Activated T-cell treated with anti-CD3 and anti-CD28 coated beads, Interleukin-2, amount 50 U/mL, for 4 hours (primary cell): ENCODE measurements at places on chromosomes 3 and 15. TPM values are rescaled to one million over a fixed set of nuclear protein-coding genes. Genes with fewer than 3 reads are reported as not detected.

DNA sequence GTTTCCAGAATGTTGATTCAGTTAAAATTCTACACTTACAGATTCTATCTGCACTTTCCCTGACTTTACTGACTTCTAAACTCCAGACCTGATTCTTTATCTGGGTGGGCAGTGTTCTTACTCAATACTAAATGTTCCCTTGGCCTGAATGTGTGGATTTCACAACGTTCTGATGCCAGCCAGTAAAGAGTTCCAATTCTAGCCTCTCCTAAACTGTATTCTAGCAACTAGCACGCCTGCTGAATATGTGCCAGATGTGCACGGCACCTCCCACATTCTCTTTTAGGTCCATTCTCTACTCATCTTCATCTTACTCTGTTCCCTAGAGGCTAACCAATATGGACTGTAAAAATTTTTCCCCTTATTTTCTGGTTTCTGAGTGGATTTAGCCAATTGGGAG, 479.5 kb upstream of the AGTR1 start:
- no peak for DNase-seq

DNA sequence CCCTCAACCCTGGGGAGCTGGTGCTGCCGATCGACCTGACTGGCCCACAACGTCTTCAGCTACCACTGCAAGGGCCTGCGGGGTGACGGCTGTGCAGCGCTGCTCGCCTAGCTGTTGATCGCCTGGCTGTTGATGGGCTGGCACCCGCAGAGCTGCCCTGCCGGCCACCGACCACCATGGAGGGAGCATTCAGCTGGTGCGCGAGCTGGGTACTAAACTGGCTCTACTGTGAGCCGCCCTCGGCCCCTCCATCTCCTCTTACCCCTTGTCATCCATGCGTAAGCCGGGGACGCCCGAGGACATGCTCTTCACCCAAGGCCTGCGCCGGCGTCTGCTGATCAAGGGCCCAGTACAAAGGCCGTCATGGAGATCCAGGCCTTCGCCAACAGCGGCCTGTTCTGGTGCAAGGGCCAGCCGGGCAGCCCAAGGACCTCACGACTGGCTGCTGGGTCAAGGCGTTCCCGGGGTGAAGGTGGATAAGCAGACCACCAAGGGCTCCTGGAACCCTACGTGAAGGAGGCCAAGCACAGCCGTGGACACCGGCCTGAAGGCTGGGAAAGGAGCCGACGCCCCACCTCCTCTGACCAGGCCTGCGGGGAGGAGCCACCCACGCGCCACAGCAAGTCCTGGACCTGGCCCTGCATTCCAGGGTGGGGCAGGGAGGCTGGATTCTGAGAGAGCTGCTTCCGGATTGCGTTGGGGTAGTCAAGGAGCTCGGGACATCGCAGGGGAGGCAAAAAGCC, 46.9 kb downstream of the SFMBT1 start:
- DNase-seq, result no peak

GRCh38 chr3:4977001-4977852, 2.0 kb upstream of the BHLHE40 start:
- DNase-seq, result peak; percentile 42

DNA sequence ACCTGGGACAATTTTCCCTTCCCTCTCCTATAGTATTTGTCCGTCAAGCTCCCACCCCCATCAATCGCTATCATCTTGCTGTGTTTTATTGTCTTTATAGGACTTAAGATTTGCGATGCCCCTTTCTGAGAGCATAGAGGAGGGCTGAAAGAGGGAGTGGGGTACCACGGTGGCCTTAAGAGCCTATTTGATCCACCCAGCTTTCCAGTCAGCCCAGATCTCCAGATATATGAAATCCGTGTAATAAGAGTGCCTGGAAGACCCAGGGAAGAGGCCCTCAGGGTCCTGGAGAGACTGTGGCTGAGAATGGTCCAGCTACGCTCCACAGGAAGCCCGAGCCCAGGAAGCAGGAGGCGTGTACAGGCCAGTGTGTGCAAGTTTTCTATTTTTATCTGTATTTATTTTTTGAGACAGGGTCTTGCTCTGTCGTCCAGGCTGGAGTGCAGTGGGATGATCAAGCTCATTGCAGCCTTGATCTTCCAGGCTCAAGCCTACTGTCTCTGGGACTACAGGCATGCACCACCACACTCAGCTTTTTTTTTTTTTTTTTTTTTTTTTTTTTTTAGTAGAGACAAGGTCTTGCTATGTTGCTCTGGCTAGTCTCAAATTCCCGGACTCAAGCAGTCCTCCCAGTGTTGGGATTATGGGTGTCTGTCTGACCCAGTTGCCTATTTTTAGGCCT, 964 bp upstream of the NCKIPSD start:
- no peak for DNase-seq

GRCh38 chr3:120382941-120383447, 33.8 kb upstream of the LRRC58 start:
- DNase-seq, result no peak

DNA sequence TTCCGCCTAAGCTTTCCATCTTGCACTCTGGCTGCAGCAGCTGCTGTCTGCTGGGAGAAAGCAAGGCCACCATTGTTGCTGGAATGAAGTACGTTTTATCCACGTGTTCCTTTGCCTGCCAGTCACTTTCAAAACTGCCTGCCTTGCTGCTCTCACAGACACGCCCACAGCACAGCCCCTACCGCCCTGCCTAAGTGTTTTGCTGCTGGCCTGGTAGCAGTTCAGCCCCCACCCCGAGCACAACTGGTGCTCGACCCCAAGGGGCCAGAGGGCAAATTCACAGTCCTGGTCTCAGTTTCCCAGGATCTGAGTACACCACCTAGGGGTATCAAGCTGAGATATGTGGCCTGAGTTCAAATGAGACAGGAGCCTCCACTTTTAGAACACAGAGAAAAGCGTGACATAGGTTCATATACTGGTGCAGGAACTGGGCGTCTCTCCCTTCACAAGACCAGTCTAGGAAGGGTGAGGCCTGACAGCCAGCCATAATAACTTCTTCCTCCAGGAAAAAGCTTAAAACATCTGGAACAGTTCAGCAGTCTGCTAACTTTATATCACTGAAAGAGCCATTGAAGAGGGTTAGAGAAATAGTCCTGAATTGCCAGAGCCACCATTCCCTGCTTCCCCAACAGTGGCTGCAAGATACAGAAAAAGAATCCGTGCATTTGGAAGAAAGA, 1012.3 kb downstream of the ZPLD1 start:
- DNase-seq, result no peak

GRCh38 chr15:85681386-85681785, 113.3 kb downstream of the KLHL25 start:
- DNase-seq, result no peak

GRCh38 chr3:179642871-179643270, 10.0 kb upstream of the USP13 start:
- DNase-seq, result no peak

GRCh38 chr3:64815195-64815631, 127.4 kb upstream of the ADAMTS9 start:
- DNase-seq, result no peak

GRCh38 chr3:86960550-86960949, 30.4 kb downstream of the VGLL3 start:
- DNase-seq, result no peak

- no peak for DNase-seq
These were observed 153.7 kb upstream of the KCNMB2 start for GRCh38 chr3:178382449-178383061.

DNA sequence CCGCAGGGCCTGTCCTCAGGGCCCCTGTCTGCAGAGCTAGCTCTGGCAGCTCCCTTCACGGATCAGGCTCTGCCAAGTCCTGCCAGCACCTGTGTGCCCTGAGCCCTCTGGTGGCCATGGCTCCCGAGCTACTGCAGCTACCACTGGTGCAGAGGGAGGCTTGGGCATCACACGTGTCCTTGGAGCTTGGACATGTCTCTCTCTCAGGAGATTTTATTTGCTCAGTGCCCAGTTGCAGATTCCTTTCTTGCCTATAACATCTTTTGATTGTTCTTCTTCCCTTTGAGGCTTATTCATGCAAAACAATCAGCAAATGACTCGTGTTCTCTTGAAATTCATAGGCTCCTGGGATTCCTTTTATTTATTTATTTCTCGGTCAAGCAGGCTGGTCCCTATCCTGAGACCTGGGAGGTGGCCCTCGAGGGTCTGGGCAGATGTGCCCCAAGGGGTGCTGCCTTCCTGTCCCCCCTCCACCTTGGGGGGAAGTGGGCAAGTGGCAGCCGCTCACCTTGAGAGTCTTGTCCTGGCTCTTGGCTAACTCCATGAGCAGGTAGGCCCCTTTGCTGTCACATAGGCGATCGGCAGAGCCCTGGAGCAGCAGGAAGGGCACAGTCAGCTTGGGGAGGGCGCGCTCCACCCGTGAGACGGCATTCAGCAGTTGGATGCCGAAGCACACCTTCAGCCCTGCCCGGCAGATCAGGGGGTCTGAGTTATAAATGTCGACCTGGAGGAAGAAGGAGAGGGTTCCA, 21.9 kb downstream of the ABTB1 start:
- DNase-seq, result peak; percentile 33

GRCh38 chr3:100708644-100708988, 678 bp upstream of the TFG start:
- no peak for DNase-seq

DNA sequence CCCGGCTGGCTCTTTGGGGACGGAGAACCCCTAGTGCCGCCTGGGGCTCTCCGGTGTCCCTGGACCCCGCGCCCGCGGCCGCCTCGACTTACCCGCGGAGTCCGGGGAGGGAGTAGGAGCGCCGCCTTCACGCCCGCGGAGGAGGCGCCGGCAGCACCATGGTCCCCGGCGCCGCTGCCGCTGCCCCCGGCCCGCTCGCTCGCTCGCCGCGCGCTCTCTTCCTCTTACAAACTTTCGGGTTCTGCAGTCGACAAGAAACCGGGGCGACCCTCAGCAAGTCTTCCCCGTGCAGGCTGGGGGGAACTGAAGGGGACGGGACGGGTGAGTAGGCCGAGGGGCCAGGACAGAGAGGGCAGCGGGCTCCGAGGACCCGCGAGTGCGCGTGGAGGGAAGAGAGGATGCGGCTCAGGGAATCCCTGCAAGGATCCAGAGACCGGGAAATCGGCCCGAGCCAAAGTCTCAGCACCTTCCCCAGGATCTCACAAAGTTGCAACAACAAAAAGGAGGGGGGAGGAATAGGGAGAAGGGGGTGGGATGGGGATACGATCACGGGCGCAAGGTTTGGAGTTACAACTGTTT, 2.0 kb downstream of the FOXP1 start:
- DNase-seq, result peak; percentile 25

GRCh38 chr3:169764312-169764881, 463 bp downstream of the TERC start:
- peak; percentile 48 for DNase-seq

DNA sequence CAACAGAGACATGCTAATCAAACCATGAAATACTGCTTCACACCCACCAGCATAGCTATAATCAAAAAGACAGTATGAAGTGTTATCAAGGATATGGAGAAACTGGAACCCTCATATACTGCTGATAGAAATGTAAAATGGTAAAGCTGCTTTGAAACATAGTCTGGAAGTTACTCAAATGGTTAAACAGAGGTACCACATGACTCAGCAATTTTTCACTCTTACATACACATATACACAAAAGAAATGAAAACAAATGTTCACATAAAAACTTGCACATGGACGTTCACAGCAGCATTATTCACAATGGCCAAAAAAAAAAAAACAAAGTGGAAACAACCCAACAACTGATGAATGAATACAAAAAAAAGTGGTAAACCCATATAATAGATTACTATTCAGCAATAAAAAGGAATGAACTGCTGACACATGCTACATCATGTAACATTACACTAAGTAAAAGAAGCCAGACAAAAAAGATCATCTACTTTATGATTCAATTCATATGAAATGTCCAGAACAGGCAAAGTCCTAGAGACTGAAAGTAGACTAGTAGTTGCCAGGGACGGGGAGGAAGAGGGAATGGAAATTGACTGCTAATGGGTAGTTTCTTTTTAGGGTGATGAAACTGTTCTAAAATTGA, 23.2 kb downstream of the ZNF148 start:
- DNase-seq, result no peak

- no peak for DNase-seq
These were observed 11.8 kb upstream of the MEIS2 start for GRCh38 chr15:37112171-37112570.

GRCh38 chr15:38521316-38521715, 43.3 kb downstream of the RASGRP1 start:
- DNase-seq, result no peak

DNA sequence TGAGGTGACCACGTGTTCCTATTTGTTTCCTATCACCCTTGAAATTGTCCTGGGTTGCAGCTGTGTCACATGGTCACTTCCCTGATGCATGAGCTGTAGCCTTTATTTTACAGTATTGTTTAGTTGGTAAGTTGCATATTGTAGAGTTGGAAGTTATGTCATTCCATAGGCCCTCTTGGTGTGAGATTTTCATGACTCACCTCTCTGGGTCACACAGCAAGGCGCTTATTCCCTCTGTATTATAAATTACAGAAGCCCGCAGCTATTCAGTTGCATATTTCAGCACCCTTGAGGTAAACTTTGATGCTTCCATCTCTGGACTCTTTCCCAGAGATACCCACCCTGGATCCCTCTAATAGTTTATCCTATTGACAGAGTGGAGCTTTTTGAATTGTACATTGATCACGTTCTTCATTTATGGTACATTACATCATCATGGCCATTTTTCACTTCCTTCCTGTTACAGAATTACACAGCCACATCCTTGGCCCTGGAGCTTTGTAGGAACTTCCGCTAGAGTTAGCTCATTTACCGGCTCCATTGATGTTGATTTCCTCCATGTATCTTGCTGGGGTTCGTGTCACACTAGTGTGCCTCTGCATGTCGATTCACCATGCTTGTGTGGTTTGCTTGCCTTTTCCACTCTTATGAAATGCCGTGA, 543.1 kb upstream of the RGMA start:
- no peak for DNase-seq

- no peak for DNase-seq
These were observed 244.2 kb upstream of the SLITRK3 start for GRCh38 chr3:165440380-165440779.

DNA sequence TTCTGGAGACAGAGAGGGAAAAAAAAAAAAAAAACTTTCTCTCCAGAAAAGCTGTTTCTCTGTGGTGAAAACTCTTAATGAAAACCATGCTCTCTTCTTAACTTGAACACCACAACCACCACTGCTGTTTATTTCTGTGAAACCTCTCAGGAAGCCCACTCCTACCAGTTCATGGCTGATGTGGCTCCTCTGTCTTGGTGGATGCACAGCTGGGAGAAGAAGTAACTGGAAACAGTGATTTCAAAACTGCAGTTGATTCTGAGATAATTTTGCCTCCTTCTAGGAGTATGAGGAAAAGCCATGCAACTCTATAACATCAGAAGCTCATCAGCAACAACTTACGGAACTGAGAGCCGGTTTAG, 40.2 kb upstream of the PYGO1 start:
- no peak for DNase-seq

- DNase-seq, result no peak
These were observed 43.5 kb downstream of the EPHB1 start for GRCh38 chr3:134838599-134838998.

CFAP100 gene
- not detected for total RNA-seq

RBPMS2 gene
- 0.10 TPM for total RNA-seq

C3orf22 gene
- total RNA-seq, result not detected

GOLGA8M gene
- total RNA-seq, result not detected

HRH1 gene
- total RNA-seq, result 3.6 TPM

CNTN3 gene
- total RNA-seq, result not detected

TRAK1 gene
- 22.2 TPM for total RNA-seq

MYH15 gene
- 0.03 TPM for total RNA-seq

RBP2 gene
- not detected for total RNA-seq

ARGFX gene
- total RNA-seq, result not detected

STRIT1 gene
- total RNA-seq, result not detected

DUOXA2 gene
- not detected for total RNA-seq

TMEM158 gene
- 0.89 TPM for total RNA-seq

CPLX3 gene
- total RNA-seq, result not detected
